ENCODE measurements at places on chromosomes 7 and 10.

- no peak for DNase-seq
These were observed 477.5 kb upstream of the ADARB2 start for GRCh38 chr10:2214805-2215204.

- DNase-seq, result peak; percentile 58
These were observed 363.4 kb downstream of the KCNMA1 start for GRCh38 chr10:77274046-77274795.

- no peak for DNase-seq
These were observed 498.7 kb downstream of the NXPH1 start for GRCh38 chr7:8931906-8932646.

DNA sequence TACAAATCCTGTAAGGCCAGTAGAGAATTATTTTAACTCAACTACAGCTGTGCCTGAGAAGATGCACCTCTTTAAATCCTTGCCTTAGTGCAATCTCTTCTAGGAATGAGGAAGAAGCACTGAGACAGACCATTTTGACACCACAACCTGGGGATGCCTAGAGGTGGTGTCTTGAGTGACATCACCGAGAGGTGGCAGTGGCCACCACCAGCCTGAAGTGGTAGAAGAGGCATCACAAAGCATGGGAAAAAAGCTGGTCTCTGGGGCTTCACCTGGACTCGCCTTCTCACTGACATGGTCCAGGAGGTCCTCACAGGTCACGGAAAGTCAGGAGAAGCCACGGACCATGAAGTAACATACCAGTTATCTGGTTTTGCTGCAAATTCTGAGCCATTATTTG, 99.2 kb upstream of the PDLIM1 start:
- DNase-seq, result no peak

DNA sequence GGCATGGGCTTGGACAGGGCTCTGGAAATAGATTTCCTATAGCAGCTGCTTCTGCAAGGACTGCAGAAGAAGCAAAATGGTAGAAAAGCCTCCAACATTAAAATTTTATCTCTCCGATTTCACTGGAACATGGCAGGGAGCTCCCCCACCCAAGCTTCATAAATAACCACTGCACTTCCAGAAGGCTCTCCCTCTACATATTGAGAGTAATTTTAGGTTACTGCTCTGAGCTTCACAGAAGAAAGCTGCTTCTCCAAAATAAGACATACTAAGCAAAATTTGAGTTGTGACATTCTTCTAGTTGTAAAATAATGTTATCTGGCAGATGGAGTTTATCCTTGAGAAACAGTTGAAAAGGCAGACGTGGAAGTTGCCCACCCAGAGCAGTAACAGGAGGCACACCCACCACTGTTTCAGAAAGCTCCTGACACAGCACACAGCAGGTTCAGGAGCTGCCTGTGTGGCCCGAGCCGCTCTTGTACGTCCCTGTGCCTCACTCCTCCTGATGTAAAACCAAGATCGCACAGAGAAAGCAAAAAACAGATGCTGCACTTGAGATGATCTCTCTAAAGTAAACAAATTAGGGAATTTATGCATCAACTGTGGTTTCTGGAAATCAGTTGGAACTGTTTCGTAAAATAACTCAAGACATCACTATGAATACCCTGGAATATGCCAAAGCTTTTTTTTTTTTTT, 621.0 kb downstream of the PARD3 start:
- no peak for DNase-seq

GRCh38 chr10:26448292-26448691, 10.2 kb downstream of the APBB1IP start:
- no peak for DNase-seq

- no peak for DNase-seq
These were observed 20.0 kb downstream of the FOXI2 start for GRCh38 chr10:127757033-127757432.

GRCh38 chr7:47233996-47234395, 347.9 kb downstream of the TNS3 start:
- DNase-seq, result no peak

DNA sequence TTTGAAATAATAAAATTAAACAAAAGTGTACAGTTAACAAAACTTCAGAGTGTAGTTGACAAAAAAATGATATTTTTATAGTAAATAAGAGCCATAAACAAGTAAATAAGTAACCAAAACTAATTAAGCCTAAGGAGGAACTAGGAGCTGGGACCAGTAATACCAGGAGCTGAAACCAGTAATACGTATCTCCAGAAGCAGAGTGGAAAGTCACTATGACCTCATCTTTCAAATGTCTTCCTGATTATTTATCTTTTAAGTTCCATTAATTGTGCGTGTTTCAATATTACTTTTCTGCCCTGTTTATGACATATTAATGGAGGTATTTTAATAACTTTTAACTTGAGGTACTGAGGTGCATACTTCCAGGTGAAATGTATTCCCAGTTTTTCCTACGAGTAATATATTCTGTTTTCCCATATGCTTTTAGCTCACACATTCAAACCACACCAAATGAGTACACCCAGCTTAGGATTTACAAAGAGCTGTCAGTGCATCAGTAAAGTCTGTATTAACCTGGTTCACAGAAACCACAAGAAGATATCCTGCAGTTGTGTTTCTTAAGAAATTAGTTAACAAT, 283.7 kb upstream of the HGF start:
- DNase-seq, result no peak

GRCh38 chr7:141418066-141418465, 133.1 kb upstream of the AGK start:
- DNase-seq, result no peak

GRCh38 chr10:4981722-4982471, 18.7 kb downstream of the AKR1C1 start:
- no peak for DNase-seq

DNA sequence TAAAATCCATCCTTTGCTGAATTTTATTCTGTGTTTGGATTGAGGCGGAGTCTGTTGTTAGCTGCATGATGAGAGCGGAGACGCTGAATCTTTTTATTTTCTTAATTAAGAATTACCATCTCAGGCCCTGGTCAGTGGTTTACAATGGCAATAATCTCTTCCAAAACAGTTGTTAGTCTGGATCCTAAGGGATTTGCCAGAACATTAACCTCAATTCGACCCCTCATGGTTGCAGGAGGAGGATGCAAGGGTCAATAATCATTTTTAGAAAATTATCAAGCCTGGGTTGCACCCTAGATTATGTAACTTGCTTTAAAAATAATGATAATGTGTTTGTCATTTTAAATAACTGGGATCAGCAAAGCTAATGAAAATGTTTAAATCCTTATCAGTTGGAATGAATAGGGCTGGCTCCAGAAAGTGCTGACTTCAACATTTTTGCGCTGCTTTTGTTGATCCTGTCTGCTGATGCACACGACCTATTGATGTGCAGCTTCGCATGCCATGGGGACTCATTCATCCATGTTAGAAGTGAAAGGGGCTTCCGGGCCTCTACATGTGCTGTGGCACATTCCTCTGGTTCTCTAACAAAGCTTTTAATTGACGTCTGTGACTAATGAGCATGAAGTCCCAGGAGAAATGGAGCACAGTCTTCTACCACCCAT, 80.7 kb upstream of the KIAA1217 start:
- DNase-seq, result no peak

DNA sequence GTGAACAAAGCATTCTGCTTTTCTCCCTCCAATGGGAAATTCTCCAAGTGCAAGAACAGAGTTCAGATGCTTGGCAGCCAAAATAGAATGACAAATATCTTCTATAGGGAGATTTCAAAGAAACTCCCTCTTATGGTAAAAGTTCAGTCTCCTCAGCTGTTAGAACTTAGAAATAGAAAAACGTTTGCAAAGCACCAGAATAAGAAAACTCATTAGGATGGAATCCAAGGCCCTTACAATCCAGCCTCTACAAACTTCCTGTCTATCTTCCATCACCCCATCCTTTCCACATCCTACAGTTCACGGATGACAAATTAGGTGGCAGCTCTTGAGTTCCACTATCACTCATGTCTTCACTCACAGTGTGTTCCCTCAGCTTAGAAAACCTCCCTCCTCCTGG, 25.7 kb downstream of the FAM13C start:
- peak; percentile 57 for DNase-seq

GRCh38 chr7:26787701-26788100, 76.7 kb downstream of the SKAP2 start:
- no peak for DNase-seq

- DNase-seq, result peak; percentile 37
These were observed 321.2 kb downstream of the ZNF479 start for GRCh38 chr7:56811081-56811480.

DNA sequence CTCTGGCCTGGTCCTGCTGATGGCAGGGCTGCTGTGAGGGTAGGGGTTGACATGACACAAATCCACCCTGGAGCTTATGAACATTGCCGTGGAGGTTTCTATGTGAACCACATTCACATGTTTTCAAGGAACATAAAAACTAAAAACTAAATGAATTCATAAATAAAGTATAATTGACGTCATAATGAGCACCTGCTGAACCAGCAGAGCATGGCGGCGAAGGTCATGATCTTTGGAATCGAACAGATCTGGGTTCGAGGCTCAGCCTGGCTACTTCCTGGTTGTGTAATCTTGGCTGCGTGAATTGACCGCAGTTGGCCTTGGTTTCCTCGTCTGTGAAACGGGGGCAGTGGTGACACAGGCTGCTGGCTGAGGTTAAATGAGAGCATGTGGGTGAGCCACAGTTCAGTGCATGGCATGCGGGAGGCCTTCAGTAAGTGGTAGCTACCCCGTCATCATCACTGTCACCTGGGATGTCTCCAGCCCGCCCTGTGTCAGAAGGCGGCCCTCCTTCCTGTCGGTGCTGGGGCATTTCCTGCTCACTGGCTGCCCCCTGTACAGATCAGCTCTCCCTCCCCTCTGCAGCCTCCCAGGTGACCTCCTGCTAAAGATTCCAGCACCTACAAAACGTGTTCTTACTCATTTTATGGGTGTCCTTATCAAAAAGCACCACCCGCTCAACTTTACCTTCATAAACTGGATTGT, 190.3 kb upstream of the SHH start:
- DNase-seq, result peak; percentile 51

- DNase-seq, result peak; percentile 92
These were observed 431 bp downstream of the ZYX start for GRCh38 chr7:143381427-143382125.

- DNase-seq, result no peak
These were observed 34.5 kb upstream of the LYZL1 start for GRCh38 chr10:29254123-29255046.

DNA sequence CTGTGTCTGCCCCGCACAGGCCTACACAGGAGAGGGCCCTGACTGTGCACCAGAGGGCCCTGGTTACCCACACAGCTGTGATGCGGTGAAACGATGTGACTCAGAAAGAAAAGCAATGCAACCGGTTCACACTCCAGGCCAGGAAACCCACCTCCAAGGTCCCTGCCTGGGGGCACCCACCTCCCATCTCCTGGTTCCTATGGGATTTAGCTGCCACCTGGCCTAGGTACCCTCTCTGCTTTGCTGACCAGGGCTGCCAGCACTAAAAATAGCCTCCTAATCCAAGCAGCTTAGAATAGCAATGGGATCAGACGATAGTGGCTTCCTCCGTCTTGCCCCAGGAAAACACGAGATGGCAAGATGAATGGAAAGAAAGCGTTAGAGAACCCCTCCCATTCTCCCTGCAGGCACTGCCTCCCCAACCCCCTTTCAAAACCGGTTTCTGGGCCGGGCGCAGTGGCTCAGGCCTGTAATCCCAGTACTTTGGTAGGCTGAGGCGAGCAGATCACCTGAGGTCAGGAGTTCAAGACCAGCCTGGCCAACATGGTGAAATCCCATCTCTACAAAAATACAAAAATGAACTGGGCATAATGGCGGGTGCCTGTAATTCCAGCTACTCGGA, 12.4 kb downstream of the RBP3 start:
- DNase-seq, result peak; percentile 5

DNA sequence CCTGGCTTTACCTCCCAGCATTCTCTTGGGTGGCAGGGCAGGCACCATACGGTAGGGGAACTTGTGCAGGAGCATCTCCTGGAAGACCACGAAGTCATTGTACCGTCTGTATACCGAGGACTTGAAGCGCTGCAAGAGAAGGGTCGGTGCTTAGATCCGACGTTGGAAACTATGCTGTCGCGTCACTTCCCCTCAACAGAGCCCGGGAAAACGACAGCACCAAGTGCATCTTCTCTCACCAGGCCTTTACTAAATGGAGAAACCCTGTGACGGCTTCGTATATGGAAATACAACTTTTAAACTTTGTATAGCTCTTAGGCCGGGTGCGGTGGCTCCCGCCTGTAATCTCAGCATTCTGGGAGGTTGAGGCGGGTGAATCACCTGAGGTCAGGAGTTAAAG, 33.1 kb downstream of the NUDT1 start:
- peak; percentile 63 for DNase-seq

DNA sequence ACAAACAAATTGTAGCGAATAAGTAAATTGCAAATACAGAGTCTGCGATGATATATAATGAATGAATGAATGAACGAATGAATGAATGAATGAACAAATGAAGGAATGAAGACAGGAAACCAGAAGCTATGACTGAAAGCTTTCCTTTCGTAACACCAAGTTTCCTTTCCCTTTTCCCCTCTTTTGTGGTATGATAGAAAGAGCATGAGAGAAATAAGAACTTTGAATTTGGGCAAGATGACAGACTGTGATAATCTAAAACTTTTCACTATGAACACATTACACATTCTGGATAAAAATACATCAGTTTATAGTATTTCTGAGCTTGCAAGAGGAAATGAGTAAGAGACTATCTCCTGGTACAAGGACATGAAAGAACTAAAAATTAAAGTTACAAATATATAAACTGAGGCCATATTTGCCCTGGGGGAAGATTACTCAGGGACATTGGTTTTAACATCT, 8.4 kb upstream of the UCN3 start:
- DNase-seq, result no peak
